GM23248 (cell line): ENCODE measurements at places on chromosomes 1 and 21.

- DNase-seq, result no peak
These were observed 121.9 kb downstream of the MAB21L3 start for GRCh38 chr1:116232989-116233514.

GRCh38 chr1:33656467-33657005 is 184.1 kb downstream of the ZSCAN20 start:
- DNase-seq, result no peak

- peak; percentile 67 for DNase-seq
These were observed 40.6 kb upstream of the MARK1 start for GRCh38 chr1:220487297-220487820.

GRCh38 chr1:162070094-162070748 is 730 bp downstream of the NOS1AP start:
- DNase-seq, result peak; percentile 10

- DNase-seq, result no peak
These were observed 444.7 kb upstream of the NFIA start for GRCh38 chr1:60637651-60638050.

- DNase-seq, result no peak
These were observed 30.7 kb upstream of the RRP15 start for GRCh38 chr1:218254296-218254946.

DNA sequence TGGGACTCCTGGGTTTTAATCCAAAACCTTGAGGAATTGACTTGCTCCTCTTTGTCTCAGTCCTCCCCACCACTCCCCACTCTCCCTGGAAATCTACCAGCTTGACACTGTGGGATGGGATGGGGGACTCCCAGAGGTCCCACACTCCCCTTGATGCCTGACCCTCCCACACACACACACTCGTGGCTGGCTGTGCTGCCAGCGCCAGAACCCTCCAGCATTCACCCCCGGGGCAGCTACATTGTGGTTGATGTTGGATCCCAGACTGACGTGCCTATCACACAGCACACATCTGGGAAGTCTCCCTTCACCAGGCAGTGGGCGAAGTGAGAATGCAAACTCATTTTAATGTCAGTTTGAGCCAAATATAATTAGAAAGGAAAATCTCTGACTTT is 10.0 kb downstream of the KIRREL1 start:
- peak; percentile 79 for DNase-seq

- no peak for DNase-seq
These were observed 3.3 kb downstream of the WNT3A start for GRCh38 chr1:228009828-228010775.

GRCh38 chr1:212937034-212937433 is 13.3 kb upstream of the VASH2 start:
- DNase-seq, result no peak

- no peak for DNase-seq
These were observed 3.4 kb downstream of the AGPAT3 start for GRCh38 chr21:43868461-43868860.
